ENCODE measurements at places on chromosomes 3 and 15.

- no peak for DNase-seq
These were observed 124.6 kb downstream of the IGF1R start for GRCh38 chr15:98772895-98773294.

DNA sequence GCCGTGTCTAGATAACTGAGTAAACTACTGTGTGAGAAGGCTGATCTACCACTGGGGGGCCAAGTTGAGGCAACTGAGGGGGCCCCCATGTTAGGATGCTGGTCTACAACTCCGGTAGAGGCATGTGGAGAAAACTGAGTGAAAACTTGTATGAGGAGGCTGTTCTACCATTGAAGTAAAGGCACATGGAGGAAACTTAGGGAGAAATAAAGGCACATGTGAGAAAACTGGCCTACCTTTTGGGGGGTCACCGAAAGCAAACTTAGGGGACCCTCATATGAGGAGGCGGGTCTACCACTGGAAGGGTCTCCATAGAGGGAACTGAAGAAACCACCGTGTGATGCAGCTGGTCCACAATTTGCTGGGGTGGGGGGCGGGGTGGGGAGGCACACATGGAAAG, 155.2 kb downstream of the FBLN2 start:
- no peak for DNase-seq

- DNase-seq = no peak
These were observed 6.8 kb upstream of the GATA2 start for GRCh38 chr3:128499724-128500275.

DNA sequence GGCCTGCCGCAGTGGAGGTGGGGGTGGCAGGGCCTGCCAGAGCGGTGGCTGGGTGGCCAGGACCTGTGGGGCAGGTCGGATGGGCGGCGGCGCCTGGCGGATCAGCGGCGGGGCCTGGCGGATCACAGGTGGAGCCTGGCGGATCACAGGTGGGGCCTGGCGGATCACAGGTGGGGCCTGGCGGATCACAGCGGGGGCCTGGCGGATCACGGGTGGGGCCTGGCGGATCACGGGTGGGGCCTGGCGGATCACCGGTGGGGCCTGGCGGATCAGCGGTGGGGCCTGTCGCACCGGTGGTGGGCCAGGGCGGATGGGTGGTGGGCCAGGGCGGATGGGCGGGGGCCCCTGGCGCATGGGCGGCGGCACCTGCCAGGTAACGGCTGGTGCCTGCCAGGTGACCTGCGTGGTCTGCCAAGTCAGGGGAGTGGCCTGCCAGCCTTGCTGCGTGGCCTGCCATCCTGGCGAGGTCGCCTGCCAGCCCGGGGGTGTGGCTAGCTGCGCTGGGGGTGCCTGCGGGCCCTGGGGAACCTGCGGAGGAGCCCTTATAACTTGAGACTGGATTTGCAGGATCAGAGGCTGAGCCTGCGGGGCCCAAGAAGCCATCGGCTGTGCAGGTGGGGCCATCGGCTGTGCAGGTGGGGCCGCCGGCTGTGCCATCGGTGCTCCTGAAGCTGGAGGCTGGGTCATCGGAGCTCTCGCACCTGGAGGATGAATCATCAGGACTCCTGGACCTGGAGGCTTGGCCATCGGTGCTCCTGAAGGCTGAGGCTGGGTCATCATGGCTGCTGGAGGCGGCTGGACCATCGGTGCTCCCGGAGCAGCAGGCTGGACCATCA, 1.3 kb downstream of the MAGEL2 start:
- no peak for DNase-seq

- no peak for DNase-seq
These were observed 5.9 kb upstream of the DNAJB8 start for GRCh38 chr3:128472449-128473179.

All from mesenchymal stem cell (in vitro differentiated cells and primary cell).